Activated CD4-positive, alpha-beta T cell treated with anti-CD3 and anti-CD28 coated beads for 4 hours (primary cell): ENCODE measurements at places on chromosomes 2 and 18.
A peak's percentile ranks its signal among the peaks of the same experiment; 100 is the strongest.

DNA sequence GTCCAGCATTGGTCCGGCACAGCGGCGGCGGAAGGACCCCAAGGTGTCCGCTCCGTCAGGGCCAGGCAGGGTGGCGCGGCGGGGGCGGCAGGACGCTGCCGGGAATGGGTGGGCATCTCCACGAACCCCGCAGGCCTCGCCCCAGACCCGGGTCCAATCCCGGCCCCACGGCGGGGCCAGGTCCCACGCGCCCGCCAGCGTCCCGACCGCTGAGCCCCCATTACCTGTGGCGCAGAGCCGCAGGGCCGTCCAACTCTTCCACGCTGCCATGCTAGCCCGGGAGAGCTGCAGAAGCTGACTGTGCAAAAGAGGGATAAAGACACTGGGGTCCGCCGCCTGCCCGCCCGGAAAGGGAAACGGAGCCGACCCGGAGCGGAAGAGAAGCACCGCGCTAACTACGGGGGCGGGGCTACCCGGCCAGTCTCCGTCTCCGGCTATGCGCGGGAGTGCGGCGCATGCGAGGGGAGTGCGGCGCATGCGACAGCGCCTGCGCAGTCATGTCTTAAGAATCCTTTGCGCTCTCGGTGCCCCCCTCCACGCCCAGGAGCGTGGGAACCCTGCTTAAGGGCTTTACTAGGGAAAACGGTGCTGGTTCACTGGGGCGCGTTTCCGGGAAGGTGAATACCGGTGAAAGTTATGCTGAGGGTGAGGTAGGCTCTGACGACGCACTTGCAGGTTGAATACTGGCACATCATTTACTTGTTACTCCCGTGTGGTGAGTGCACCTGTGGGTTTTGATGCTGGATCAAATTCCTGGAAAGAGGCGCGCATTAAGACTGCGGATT lies at the start of gene TMX3:
TSS of gene TMX3 (minus strand) at position 397 of the 785 bp plus-strand sequence. CDS start at position 270, 127 bp downstream.
- DNase-seq = peak; percentile 90

GRCh38 chr2:217573571-217573970 lies 429.2 kb downstream of the TNS1 start:
- no peak for DNase-seq

DNA sequence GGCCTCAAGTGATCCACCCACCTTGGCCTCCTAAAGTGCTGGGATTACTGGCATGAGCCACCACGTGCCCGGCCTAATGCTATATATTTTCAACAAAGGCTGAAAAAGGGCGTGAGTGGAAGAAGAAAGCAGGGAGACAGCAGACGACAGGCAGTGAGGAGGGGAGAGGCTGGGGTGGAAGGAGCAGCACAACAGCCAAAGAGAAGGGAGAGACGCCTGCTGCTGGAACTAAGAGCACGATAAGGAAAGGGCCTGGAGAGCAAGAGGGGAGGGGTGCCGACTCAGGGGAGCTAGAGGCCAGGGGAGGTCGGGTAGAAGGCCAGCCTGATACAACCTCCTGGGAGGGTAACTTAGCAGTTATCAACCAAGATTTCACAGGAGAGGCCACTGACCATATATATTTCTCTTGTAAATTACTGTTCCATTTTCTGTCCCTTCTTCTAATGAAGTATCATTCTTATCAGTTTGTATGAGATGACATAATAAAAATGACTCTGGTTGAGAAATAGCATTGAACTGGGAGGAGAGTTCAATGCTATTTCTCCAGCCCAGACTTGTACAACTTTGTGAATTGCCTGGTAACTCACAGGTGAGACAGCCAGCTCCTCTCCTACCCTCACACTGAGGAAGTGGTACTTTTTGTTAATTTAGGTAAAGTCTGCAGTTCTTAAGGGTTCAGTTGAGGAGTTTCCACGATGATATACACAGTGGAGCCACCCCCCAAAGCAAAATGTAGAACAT lies 5.8 kb upstream of the RNU4ATAC start:
- DNase-seq = no peak

GRCh38 chr2:96156926-96157648 lies 11.8 kb upstream of the DUSP2 start:
- no peak for DNase-seq

- DNase-seq = no peak
Observed at GRCh38 chr2:67142741-67143140, 254.4 kb upstream of the ETAA1 start.
